ENCODE measurements at places on chromosomes 4 and X. TPM values are rescaled to one million over a fixed set of nuclear protein-coding genes. Genes with fewer than 3 reads are reported as not detected.

The NKX6-1 gene
- 3.3 TPM for total RNA-seq

The CYLC1 gene
- not detected for total RNA-seq

The TLR1 gene
- 0.41 TPM for total RNA-seq

The GLRA2 gene
- not detected for total RNA-seq

The NDST3 gene
- 0.58 TPM for total RNA-seq

The SLC9B1 gene
- total RNA-seq = 1.5 TPM

DNA sequence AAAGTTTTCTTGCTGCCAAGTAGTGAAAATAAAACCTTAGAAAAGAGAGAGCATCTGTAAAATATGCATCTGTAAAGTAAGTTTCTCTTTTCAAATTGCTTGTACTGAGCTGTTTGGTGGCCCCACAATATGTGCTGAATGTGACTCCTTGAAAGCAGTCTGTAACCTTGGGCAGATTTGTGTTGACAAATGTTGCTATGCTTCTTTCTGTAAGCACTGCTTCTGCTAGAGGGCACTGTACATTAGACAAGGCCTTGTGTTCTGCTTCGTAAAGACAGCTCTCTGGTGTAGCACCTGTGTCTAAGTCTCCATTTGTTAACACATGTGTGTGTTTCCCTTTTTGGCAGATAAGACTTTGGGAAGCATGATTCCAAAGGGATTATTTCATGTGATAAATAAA, 56.6 kb upstream of the NRK start:
- no peak for DNase-seq

- no peak for DNase-seq
These were observed 265.4 kb upstream of the CASK start for GRCh38 chrX:42188730-42189129.

DNA sequence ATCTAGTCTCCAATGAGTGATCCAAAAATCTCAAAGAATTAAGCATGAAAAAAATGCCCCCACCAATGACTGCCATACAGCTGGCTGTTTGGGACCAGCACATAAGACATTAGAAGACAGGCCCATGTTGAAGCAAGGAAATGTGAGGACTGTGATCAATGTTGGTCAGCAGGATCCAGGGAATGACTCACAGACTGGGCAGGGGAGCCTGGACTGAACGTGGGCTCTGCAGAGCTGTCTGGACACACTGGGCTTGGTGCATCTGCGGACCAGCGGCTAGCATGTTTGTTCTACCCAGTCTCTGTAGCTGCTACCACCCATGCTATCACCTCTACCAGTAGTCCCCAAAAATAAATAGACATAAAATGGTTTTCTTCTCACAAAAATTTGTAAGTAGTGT, 108.6 kb downstream of the PALLD start:
- peak; percentile 52 for DNase-seq

DNA sequence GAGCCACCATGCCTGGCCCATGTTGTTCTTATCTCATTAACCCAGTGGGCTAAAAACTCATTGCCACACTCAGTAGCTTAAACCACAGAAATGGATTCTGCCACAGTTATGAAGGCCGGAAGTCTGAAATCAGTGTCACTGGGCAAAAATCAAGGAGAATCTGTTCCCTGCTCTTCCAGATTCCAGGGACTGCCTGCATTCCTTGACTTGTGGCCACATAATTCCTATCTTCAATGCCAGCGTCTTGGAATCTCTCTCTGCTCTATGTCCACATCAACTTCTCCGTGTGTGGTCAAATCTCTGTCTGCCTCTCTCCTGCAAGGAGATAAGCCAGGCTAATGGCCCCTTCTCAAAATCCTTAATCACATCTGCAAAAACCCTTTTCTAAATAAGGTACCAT, 4.1 kb upstream of the WFS1 start:
- no peak for DNase-seq

DNA sequence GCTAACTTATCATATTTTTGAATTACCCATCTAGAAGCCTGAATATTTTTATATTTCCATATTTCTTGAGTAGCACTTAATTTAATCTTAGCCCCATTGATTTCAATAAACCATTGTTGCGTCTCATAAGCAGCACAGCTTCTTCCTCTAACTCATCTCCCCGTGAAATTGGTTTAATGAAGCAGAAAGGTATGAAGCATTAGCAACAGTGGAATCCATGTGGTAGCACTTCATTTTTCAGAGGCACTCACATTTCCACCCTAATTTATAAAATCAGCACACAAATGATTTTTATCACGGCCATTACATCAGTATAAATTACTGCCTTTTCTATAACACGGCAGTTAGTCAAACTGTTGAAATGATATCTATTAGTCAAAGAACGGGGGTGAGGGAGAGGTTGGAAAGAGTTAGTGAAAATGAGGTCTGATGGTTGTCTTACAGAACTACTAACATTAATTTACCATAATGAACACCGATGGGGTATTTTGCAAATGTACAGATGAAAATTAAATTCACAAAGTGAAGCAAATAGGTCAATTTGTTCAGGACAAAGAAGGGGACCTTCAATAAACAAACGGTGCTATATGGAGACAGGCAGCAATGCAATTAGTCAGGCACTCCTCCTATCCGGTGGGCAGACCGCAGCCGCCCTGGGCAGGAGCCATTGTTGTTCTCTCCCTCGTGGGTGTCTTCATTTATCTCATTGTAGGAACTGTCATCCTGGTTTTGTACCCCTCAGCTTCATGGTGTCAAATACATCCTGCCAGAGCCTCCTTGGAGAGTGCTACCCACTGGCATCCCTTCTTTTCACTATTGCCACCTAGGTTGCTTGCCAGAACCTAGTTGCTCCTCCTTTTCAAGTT, 205.7 kb downstream of the SOX3 start:
- no peak for DNase-seq

DNA sequence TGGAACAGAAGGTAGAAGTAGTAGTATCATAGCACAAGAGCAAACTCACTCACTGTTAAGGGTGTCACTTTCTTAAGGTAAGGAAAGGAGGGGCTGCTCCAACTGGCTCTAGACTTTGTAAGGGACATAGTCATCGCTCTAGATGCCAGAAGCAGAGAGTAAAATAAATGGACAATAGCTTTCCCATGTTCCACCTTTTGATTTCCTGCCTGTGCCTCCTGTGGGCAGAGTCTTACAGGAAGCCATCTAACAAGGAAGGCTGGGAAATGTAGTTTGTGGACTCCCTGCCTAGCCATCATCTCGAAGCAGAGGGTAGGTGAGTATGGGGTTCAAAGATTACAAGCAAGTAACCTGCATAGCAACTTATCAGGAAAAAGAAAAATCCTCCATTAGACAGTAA, 1.7 kb upstream of the METTL14 start:
- DNase-seq = no peak

DNA sequence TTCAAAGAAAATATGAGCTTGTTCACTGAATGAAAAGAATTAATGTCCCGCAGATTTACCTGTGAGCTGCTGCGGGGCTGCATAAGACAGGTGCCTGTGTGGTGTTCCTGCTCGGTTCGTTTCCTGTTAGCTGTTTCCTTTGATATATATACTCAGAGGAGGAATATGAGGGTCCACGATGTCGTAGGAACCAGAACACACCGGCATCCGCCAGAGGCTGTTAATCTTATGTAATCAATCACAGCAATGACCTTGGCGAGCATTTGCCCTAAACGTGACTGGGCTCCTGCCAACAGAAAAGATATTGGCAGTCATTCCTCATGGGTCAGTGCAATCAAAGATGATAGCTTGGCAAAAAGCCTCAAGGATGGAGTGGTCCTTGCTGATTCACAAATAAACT, 260.1 kb downstream of the EVC2 start:
- DNase-seq = no peak

DNA sequence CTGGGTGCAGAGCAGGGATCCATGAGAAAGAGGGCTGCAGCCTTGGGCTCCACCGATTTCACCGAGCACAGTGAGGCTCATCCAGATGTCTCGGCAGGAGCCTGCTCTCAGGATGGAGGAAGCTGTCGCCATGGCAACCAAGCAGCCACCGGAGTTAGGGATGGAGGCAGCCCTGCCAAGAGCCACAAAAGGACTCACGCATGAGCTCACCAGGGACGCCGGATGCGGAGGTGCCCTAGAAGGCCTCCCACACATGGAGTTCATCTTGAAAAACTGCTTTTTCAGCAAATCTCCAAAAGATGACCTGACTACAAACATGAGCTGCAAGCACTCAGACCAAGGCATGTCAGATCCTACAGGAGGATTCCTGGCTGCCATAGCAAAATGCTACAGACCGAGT, 90.7 kb downstream of the WFS1 start:
- no peak for DNase-seq

DNA sequence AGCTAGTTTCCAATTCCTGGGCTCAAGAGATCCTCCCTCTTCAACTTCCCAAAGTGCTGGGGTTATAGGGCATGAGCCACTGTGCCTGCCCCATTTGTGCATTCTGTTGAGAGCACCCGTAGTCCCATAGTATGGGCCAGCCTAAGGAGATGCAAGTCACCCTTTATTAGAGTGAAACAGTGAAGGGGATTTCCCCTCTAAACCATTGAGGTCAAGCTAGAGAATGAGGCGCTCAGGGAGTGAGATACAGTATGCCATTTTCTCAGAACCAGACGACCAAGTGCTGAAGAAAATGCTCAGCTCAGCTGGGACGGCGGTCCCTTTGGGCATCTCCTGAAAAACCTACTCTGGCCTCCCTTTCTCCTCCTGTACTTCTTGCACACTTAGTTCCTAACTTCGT, 18.7 kb downstream of the RNF4 start:
- DNase-seq = no peak

- no peak for DNase-seq
These were observed 46.0 kb downstream of the UGT2A3 start for GRCh38 chr4:68905598-68905938.

- DNase-seq = no peak
These were observed 33.4 kb upstream of the SPON2 start for GRCh38 chr4:1205586-1206298.

DNA sequence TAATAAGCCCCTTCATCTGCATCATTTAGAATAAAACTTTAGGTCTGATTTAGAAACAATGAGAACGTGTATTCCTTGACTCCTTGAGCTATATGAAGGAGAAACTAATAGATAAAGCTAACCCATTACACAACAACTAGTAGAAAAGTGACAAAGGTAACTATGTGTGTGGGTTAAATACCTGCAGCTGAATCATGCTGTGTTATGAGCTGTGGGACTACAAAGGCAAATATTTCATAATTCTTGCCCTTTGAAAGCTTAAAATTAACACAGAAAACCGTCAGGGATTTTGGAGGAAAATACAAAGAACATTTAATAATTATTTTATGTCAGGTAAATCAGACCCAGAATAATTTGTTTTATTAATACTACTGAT, 898 bp upstream of the NDP start:
- DNase-seq = no peak

- DNase-seq = no peak
These were observed 4.8 kb upstream of the NHS start for GRCh38 chrX:17370191-17370590.

- DNase-seq = no peak
These were observed 315.2 kb downstream of the GRID2 start for GRCh38 chr4:92618968-92619367.

GRCh38 chr4:185966549-185966948, 102.4 kb upstream of the TLR3 start:
- DNase-seq = no peak

- DNase-seq = no peak
These were observed 103.4 kb downstream of the QRFPR start for GRCh38 chr4:121277194-121278105.

DNA sequence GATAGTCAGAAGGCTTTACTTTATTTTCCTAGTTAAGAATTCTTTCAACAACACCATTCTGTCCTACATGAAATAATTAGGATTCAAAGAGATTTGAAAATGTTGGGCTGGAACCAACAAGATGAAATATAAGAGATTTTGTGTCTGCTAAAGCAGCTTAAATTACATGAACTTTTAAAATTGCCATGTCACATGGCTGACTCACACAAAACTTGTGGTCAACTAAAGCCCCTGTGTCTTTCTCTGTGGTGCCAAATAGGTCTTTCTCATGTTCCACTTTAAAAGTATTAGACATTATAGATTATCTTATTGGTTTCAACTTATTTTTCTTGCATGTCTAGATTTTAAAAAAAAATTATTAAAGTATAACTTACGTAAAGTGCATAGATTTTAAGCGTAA, 60.8 kb upstream of the FHL1 start:
- DNase-seq = no peak

DNA sequence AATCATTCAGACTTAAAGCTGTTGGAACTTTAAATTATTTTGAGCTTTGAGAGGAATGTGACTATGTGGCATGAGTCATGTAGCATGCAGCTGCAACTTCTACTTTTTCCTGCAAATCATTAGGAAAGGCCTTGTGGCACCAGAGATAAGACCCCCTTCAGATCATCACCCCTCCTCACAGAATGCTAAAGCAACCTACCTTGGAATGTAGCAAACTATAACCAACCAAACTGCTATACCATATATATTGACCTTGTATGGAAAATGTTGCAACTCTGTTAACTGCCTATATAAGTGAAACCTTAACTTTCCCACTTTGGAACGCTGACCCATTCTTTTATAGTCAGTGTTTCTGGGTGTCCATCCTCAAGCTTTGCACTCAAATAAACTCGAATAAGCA, 32.0 kb downstream of the ATXN3L start:
- DNase-seq = no peak

GRCh38 chr4:3108211-3108610, 33.7 kb downstream of the HTT start:
- DNase-seq = no peak

DNA sequence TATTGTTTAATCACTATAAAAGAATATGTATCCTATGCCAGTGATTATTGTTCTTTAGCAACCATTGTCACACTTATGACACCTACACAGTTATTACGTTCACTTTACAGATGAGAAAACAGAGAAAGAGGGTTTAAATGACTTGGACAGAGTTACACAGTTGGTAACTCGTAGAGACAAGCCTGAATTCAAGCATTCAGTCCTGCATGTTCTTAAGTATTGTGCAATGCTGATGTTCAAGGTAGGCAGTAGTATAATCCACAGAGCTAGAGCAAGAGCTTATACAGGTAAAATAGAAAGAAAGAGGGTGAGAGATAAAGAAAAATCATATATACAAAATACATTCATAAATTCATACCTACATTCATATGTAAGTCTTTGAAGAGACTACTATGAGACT, 249.8 kb upstream of the ANXA10 start:
- no peak for DNase-seq

- DNase-seq = no peak
These were observed 96.2 kb upstream of the ANK2 start for GRCh38 chr4:112953262-112953661.

DNA sequence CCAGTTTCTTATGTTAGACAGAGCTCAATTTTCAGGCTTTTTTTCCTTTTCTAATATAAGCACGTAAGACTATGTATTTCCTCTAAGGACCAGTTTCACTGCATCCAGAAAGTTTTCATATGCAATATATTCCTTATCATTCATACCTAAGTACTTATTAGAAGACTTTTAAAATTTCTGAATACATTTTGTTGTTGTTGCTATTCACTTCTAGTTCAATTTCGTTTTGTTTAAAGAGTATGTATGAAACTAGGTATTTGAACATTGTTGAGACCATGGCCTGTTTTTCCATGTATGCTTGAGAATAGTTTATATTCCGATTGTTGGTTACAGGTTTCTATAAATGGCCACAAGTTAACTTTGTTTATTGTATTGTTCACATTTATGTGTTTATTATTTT, 18.0 kb upstream of the CT45A1 start:
- DNase-seq = no peak

GRCh38 chr4:159169404-159170302, 66.8 kb downstream of the RAPGEF2 start:
- no peak for DNase-seq

Measured in SJSA1 (cell line).